ENCODE measurements at places on chromosomes 1 and 21. TPM values are rescaled to one million over a fixed set of nuclear protein-coding genes. Genes with fewer than 3 reads are reported as not detected.

- no peak for DNase-seq
Observed at GRCh38 chr1:185207170-185207569, 50.2 kb downstream of the SWT1 start.

- DNase-seq: peak; percentile 51
Observed at GRCh38 chr1:226736908-226737818, 1.9 kb downstream of the ITPKB start.

GRCh38 chr1:240344918-240345317 lies 253.2 kb downstream of the FMN2 start:
- peak; percentile 17 for DNase-seq

DNA sequence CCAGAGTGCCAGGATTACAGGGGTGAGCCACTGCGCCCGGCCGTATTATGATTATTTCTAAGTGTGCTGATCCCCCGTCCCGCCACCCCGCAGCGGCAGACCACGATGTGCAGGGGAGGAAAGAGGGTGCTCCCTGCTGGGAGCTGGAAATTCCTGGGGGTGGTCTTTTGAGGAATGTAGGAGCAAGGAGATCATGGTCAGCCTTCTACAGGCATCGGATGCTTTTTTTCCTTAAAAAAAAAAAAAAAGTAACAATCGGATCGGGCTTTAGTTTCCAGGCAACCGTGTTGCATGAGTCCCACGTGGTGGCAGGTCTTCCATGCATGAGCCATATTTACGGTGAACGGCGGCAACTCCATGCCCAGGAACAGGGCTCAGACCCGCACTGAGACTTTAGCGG lies 74.2 kb upstream of the COX20 start:
- no peak for DNase-seq

NME7 gene
- 37.5 TPM for polyA plus RNA-seq

DNA sequence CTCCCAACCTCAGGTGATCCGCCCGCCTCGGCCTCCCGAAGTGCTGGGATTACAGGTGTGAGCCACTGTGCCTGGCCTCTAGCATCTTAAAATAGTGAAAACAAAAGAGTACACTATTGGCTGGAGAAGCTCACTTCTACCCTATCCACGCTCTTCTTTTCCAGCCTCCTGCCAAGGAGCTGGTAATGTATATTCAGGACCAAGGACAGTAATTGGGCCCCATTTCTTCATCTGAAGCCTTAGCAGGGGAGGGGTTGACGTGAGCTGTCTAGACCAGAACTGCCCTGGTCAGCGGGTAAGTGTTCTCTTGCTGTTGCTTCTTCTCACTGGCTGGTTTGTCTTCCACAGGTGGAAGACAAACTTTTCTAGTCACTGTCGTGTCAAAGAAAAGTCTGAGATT lies 70.2 kb downstream of the DNM3 start:
- DNase-seq: peak; percentile 10

DNA sequence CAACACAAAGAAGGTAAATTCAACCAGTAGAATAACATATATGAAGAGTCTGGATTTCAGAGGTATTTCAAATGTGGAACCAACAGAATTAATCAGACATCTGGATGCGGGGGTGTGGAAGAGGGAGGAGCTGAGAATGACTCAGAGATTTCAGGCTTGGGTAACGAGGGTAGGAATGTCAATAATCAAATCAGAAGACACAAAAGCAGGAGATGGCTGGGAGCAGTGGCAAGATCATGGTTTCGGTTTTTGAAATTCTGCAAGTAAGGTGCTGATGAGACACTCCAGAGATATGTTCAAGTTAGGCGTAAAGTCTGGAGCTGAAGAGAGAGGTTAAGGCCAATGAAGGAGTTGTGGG lies 64.0 kb downstream of the PLPPR5 start:
- peak; percentile 50 for DNase-seq

- peak; percentile 52 for DNase-seq
Observed at GRCh38 chr1:43530483-43531106, at the start of gene PTPRF. Gene PTPRF (plus strand): TSS chr1:43530883. CDS start chr1:43545076, 14,193 bp downstream.

GRCh38 chr1:194069168-194069830 lies 882.9 kb upstream of the B3GALT2 start:
- DNase-seq: peak; percentile 41

DNA sequence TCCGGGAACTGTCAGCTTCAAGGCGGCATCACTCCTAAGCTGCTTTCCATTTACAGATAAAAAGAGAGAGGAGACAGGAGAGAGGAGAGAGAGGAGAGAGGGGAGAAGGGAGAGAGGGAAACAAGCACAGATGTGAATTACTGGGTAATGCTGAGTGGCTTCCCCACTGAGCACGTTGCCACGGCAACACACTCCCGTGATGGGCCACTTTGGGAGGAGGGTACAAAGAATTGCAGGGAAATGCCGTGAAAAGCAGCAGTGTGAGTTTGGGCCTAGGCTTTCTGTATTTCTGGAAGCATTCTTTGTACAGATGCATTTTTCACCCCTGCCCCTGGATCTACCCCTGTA lies 128.0 kb upstream of the IRF2BP2 start:
- DNase-seq: no peak

APCS gene
- polyA plus RNA-seq: not detected
